ENCODE measurements at places on chromosomes 12 and 14.

GRCh38 chr12:50313256-50313931 lies 30.1 kb upstream of the LIMA1 start:
- DNase-seq, result no peak

DNA sequence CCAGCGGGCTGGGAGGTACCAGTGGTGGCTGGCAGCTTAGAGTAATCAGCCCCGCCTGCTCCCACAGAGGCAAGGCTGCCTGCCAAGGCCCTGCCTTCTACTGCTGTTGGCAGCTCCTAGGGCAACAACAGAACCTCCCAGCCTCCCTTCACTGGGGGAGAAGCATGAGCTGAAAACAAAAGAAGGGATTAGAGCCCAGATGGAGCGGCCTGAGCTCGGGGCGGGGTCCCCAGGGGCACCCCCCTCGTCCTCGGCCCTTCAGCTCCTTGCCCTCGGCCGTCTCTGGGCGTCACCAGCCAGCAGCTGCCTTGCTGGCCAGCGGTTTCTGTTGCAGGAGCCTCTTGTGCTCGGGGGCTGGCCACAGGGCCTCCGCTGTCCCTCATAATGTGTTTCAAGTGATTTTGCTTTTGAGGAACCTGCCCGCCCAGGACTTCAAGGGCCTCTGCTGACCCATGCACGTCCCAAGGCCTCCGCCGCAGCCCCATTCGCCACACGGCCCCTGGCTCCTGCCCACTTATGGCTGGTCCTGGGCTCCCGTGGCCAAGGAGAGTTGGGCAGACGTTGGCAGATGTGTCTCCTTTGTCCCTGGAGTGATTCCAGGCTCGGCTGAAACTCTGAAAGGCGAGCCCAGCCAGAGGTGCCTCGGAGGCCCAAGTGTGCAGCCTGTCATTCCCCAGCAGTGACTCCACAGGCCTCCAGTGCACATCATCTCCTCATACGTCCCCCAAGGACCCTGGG lies 49.7 kb downstream of the PSMA6 start:
- DNase-seq, result peak; percentile 73

- no peak for DNase-seq
Measured at GRCh38 chr14:64059454-64060198, 206.8 kb downstream of the SYNE2 start.

GRCh38 chr12:64780132-64780530 lies 20.9 kb upstream of the GNS start:
- no peak for DNase-seq

DNA sequence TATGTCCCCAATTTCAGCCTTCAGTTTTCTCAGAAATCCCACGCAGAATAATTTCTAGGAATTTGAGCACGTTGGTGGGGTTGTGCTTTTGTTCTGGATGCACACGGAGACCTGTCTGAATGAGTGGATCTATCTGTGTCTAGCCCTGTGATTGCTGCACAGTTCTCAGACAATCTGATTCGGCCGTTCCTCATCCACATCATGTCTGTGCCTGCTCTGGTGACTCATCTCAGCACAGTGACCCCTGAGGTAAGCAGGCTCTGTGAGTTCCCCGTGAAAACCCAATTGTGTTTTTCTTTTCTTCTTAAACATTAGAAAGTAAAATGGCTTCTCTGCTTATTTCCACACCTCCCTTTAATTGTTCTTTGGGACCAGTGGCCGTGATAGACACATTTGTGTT lies 20.2 kb downstream of the UBE3B start:
- no peak for DNase-seq

- no peak for DNase-seq
Measured at GRCh38 chr12:72694193-72694592, 422.0 kb downstream of the TRHDE start.

- peak; percentile 45 for DNase-seq
Measured at GRCh38 chr12:30796891-30797371, 42.2 kb upstream of the CAPRIN2 start.

GRCh38 chr12:48286665-48287064 lies 64.1 kb downstream of the ZNF641 start:
- no peak for DNase-seq

GRCh38 chr12:110577864-110578693 lies 5.0 kb downstream of the PPTC7 start:
- peak; percentile 71 for DNase-seq

GRCh38 chr12:38391007-38391406 lies 74.4 kb downstream of the ALG10B start:
- no peak for DNase-seq

GRCh38 chr14:104440297-104440956 lies 139.1 kb upstream of the C14orf180 start:
- DNase-seq, result no peak

- DNase-seq, result no peak
Measured at GRCh38 chr12:29152223-29152868, 3.3 kb downstream of the FAR2 start.

DNA sequence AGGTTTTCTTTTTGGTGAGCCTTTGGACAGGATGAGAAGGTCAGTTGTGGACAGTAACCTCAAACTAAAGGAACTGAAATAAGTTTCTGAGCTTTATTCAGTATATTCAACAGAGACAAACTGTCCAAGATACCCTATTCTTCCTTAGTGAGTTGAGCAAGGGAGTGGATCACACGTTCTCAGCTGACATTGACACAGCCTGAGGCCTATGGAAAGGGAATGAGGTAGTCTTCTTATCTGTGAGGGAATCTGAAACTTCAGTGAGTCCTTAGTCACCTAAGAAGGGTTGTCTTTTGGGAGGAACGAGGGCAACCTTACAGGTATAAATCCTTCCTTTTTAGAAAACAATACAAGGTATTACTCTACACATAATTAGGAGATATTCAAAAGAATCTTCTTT lies 5.0 kb upstream of the NUBPL start:
- no peak for DNase-seq

DNA sequence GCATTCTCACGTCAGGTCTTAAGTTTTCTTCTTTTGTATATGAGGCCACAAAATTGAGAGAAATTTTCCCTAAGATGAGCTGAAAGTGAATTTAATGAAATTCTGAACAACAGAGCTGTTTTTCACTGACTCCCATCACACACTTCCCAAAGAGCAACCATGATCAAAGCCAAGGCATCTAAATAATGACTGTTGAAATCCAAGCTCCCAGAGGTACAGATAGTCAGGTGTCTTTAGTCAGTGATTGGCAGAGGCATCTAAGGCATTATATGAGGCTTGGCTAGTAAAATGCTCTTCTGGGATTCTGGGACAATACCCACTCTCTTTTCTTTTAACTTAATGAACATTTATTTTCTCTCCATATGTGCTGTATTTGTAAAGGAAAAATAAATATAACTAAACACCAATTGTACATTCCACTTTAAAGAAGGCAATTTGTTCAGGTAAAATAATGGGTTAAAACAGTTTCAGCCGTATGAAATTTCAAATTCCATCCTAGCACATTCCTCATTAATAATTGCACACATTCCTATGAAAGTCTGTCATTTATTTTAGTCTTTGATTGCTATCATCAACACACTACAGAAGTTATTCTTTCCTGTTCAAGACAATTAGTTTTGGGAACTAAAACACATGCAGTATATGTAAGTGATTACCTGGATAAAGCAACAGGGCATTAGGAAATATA lies 871 bp upstream of the SSTR1 start:
- no peak for DNase-seq

DNA sequence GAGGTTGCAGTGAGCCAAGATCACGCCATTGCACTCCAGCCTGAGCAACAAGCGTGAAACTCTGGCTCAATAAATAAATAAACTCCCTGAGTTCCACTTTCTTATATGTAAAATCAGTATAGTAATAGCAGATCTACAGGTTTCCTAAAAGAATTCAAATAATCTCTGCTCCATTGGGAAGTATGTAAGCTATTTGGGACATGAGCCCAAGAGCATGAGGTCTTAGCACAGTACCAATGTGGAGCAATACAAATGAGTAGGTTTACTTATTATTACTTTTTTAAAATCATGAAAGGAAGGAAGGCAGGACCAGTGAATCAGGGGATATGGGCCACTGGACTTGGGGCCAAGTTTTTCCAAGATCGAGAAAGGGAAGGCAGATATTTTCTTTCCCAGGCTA lies 216.9 kb upstream of the DIO2 start:
- DNase-seq, result peak; percentile 67

GRCh38 chr12:39464976-39465695 lies 22.2 kb upstream of the KIF21A start:
- DNase-seq, result no peak

- no peak for DNase-seq
Measured at GRCh38 chr14:68782091-68782981, 10.5 kb downstream of the ZFP36L1 start.

DNA sequence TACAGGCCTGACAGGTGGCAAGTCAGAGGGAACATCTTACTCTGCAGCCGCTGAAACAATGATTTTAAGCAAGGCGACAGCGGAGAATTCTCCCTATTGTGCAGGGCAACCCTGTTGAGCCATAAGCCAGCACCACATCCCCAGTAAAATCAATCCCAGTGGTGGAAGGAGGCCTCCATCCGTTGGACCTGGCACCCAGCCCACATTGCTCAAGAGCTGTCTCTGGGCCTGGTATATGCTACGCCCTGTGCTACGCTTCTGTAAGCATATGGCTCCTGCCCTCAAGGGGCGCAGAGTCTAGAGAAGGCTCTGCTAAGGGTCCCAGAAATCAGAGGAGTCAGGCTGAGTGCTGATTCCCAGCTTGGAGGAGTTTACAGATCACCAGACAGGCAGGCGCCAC lies 265.5 kb downstream of the CACNA1C start:
- no peak for DNase-seq

DNA sequence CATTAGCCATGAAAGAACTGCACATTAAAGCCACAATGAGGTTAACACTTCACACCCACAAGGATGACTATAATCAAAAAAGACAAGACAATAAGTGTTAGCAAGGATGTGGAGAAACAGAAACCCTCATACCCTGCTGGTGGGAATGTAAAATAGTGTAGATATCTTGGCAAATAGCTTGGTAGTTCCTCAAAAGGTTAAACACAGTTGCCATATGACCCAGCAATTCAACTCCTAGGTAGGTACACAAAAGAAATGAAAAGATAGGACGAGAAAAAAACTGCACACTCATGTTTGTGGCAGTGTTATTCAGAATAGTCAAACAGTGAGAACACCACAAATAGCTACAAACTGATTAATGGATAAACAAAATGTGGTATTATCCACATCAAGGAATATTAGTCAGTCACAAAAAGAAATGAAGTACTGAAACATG lies 93.5 kb downstream of the ATXN2 start:
- DNase-seq, result no peak

- peak; percentile 64 for DNase-seq
Measured at GRCh38 chr12:109192358-109192757, 76.0 kb downstream of the ACACB start.

- no peak for DNase-seq
Measured at GRCh38 chr14:26252176-26252575, 345.7 kb downstream of the NOVA1 start.

GRCh38 chr12:62655666-62656151 lies 189.1 kb downstream of the MON2 start:
- DNase-seq, result no peak

- DNase-seq, result no peak
Measured at GRCh38 chr12:2334271-2334670, 281.5 kb downstream of the CACNA1C start.

GRCh38 chr12:44465139-44465538 lies 411.0 kb downstream of the NELL2 start:
- no peak for DNase-seq

- no peak for DNase-seq
Measured at GRCh38 chr12:75969768-75970167, 61.8 kb downstream of the PHLDA1 start.

DNA sequence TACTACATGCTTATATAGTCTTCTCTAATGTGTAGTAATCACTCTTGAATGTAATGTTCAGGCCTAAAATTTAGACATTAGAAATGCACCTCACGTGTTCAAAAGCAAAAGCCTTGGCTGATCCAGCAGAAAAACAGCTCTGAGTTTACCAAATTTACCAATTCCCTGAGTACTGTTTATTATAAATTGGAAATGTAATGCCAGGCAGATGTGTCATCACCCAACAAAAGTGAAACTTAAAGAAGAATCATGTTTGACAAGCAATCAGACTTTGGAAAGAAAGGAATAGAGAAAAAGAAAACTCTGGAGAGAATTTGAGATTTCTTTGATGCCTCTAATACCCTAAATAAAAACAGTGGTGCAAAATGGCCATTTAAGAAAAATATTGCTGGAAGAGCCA lies 26.5 kb upstream of the STRAP start:
- peak; percentile 41 for DNase-seq

GRCh38 chr12:63922474-63922873 lies 78.0 kb downstream of the SRGAP1 start:
- DNase-seq, result peak; percentile 91

DNA sequence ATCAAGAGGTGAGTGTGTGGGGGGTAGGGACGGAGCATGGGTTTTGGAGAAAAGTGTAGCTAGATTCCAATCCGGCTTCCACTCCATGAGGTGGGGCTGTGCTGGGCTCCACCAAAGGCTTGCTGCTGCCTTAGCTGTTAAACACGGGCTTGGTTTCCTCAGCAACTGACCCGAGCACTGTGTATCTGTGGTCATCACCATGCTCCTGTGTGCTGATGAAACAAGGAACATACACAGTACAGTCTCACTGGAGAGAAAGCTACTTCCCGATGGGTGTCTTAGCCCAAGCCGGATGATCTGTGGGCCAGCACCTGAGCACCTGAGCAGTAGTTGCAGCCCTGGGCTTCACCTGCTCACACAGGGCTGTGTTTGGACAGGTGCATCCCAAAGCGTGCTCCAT lies 52.9 kb upstream of the VRK1 start:
- DNase-seq, result no peak

- DNase-seq, result no peak
Measured at GRCh38 chr12:19520646-19521415, 81.5 kb downstream of the AEBP2 start.

- DNase-seq, result no peak
Measured at GRCh38 chr14:93895023-93895604, 32.0 kb upstream of the FAM181A start.
